ENCODE measurements at places on chromosomes 7 and 10. TPM values are rescaled to one million over a fixed set of nuclear protein-coding genes. Genes with fewer than 3 reads are reported as not detected.

NACAD gene
- total RNA-seq, result 4.8 TPM

CALML3 gene
- not detected for total RNA-seq

OR6V1 gene
- total RNA-seq, result not detected

JAKMIP3 gene
- not detected for total RNA-seq

RBP4 gene
- total RNA-seq, result not detected

PON1 gene
- total RNA-seq, result 0.84 TPM

GTF2IRD1 gene
- 49.3 TPM for total RNA-seq

CHN2 gene
- total RNA-seq, result 3.5 TPM

STAG3 gene
- total RNA-seq, result 1.3 TPM

NYAP1 gene
- 0.56 TPM for total RNA-seq

RASA4B gene
- total RNA-seq, result 1.5 TPM

NCF1 gene
- total RNA-seq, result not detected

DNA sequence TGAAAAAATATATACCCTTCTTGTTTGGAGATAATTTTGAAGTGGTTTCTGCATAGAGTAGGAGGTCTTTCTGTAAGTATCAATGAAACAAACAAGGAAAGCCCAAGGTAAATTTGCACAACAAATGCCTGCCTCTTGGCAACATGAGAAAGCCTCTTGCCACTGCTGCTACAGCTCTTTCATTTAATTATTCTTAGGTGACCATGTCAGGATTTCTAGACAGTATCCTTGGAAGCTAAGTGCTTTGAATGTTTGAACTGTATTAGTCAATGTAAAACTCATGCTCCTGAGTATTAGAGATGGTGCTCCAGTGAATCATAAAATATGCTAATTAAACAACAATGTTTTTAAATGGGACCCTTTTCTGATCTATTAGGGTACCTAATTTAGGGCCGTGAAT, 81.2 kb upstream of the ITGB1 start:
- no peak for DNase-seq

- DNase-seq, result no peak
Measured at GRCh38 chr7:2553831-2554581, 1.3 kb downstream of the BRAT1 start.

DNA sequence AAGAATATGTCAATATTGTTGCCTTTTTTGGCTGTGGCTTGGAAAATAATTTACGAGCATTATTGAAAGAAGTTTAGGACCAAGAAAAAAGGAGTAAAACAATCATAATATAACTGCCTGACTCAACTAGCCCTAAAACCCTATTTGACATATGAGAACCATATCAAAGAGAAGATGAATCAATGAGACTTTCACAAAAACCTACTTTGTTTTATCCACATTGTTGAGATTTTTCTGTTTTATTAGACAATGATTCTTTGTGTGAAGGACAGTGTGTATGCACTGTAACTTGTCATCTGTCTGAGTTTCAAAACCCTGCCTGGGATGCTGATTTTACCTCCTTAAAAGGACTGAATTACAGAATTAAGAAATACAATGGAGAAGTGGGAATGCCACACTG, 19.0 kb downstream of the SOSTDC1 start:
- no peak for DNase-seq

- no peak for DNase-seq
Measured at GRCh38 chr10:75841266-75841665, 409.8 kb downstream of the LRMDA start.

DNA sequence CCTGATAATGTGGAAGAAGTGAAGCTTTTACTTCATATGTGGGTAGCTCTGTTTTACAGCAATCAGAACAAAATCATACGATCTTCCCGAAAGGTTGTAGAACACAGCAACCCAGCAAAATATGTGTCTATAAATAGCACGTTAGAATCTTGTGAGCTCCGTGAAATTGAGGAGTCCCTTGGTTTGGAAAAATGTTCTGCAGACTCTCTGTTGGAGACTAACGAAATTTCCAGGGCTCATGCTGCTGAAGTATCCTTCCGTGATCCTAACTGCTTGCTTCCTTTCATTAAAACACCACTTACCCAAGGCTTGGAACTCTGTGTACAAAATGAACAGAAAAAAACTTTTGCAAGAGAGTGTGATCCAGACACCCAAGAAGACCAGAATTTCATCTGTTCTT, 57.5 kb downstream of the TASOR2 start:
- peak; percentile 4 for DNase-seq

DNA sequence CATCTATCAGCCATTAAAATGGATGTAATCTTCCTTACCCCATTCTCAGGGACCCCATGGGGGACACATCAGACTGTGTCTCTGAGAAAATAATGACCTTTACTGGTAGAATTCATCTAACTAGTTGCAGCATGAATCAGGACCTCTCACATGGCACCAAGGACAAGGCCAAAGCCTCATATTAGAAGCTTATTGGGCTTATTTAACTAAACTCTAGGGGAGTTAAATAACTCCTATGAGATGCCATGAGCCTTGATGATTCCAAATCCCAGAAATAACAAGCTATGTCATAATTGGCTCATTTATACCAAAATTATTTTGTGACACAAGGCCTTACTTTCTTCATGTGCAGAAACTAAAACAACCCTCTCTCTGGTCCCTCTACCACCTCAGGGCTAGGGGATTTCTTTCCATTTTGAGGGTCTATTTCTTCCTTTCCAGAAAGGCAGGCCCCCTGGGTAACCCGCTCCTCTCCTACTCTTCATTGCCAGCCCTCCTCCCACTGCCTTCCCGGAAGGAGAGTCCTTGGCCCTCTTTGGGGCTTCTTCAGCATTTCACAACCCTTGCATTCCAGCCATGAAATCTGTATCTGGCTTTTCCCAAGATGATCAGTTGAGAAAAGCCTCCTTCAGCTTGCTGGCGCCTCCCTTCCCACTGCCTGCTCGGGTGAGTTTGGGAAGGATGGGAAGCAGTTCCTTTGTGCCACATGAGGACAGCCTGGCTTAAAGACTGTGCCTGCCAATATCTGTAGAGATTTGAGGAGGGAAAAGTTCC, 41.8 kb upstream of the TRIM8 start:
- DNase-seq, result no peak

GRCh38 chr7:118080947-118081346, 103.0 kb upstream of the LSM8 start:
- DNase-seq, result peak; percentile 5

DNA sequence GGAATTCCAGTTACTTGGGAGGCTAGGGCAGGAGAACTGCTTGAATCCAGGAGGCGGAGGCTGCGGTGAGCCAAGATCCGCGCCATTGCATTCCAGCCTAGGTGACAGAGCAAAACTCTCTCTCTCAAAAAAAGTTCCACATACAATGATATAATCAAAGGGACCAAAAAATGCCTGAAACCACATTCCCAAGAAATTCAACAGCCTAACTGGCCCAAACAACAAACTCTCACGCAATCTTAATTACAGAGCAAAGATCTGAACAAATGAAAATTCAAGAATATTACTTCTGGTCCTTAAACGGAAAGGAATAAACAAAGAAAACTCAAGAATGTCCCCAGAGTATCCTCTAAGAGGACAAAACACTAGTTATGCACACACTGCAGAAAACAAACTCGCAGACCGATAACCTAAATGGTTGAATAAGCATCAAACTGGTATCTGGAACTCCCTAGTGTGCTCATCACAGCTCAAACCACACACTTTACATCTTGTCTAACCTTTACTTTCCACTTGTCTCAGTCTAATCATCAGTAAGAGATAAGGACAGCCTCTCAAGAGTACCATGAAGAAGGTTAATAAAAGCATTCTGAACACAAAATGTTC, 3.7 kb downstream of the OGA start:
- DNase-seq, result no peak

- no peak for DNase-seq
Measured at GRCh38 chr10:62108759-62109586, 159.7 kb downstream of the RTKN2 start.

- DNase-seq, result no peak
Measured at GRCh38 chr7:151433721-151434400, 6.1 kb downstream of the CRYGN start.

GRCh38 chr10:72259491-72260238, 14.1 kb upstream of the DDIT4 start:
- peak; percentile 52 for DNase-seq

- peak; percentile 11 for DNase-seq
Measured at GRCh38 chr7:127751062-127751461, 99.1 kb downstream of the SND1 start.

GRCh38 chr7:2717293-2718261, 29.6 kb downstream of the AMZ1 start:
- DNase-seq, result peak; percentile 64

DNA sequence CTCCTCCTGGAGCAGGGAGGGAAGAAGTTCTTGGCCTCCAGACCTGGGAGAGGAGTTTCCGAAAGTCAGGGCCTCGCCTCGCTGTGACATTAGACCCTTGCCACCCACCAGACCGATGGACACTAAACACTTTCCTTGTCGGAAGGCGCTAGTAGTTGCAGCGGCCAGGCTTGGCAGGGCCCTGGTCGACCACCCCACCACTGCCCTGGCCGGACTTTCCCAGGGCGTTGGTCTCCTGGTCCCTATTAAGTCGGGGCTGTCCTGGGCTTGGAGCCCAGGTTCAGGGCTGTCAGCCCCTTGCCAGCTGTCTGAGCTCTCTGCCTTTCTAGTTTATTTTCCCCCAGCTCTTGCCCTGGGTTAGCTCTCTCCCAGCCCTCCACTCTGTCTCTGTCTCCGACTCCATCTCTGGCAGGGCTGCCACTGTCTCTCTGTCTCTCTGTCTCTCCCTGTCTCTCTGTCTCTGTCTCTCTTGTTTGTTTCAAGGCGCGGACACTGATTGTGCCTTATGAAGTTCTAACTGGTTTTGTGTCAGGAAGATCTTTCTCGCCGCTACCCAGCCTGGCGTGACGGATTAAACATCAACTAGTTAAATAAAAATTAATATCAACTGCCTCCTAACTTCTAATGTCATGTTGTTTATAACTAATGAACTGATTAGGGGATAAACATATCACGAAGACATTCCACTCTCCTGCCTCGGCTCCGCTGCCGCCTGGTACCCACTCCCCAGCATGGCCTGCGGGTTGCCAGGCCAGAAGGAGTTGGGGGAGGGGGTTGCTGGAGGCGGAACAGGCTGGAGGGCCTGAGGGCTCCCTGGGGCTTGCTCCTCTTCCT, 13.8 kb upstream of the PAX2 start:
- no peak for DNase-seq
